ENCODE measurements at places on chromosomes 6 and 20.
A peak's percentile ranks its signal among the peaks of the same experiment; 100 is the strongest.

GRCh38 chr6:169918239-169918953 is 167.0 kb downstream of the ERMARD start:
- no peak for DNase-seq

DNA sequence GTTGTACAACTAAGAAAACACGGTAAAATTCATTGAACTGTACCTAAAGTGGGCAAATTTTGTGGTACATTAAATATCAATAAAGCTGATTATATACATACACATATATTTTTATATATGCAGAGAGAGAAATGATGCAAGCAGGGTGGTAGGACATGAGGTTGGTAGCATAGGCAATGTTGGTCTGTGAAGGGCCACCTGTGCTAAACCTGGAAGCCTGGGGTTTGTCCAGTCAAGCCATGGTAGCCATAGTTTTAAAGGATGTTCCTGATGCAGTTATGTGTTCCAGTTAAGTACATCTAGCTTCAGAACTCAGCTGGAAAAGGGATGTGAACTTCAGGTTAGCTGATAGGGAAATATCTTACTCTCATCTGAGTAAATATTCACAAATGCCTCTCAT is 60.1 kb downstream of the TRIM38 start:
- DNase-seq, result no peak

DNA sequence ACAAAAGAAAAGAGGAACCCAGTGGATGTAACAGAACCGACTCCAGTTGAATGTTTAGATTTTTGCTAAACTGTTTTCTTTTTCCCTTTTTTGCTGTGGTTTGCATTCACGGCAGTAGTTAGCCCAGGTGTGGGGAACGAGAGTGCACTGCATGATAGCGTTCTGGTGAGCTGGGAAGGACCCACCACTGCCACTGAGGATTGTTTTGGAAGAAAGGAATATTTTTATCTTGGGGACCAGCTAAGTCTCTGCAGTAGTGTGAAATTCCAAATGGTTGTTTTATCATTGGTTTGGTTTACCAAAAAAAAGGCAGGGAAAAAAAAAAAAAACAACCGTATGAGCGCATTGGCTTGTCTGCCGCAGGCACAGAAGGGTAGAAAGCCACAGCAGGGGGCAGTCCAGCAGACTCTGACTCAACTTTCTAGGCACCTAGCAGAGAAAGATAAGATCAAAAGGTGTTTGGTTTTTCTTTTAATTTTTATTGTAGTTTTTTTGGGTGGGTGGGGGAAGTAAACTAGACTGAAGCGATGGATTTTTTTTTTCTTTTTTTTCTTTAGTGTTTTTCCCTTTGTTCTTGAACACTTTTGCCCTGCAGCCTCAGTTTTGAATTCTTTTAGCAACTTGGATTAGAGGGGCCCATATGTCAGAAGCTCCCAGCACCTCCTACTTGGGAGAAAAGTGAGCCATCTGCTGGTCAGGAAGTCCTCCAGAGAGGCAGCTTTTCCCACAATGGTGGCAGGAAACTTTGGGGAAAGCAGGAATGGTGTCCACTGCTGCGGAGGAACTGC is 13.5 kb upstream of the RAB5IF start:
- DNase-seq, result no peak

GRCh38 chr20:46206025-46206424 is 87.9 kb downstream of the CD40 start:
- DNase-seq, result no peak

DNA sequence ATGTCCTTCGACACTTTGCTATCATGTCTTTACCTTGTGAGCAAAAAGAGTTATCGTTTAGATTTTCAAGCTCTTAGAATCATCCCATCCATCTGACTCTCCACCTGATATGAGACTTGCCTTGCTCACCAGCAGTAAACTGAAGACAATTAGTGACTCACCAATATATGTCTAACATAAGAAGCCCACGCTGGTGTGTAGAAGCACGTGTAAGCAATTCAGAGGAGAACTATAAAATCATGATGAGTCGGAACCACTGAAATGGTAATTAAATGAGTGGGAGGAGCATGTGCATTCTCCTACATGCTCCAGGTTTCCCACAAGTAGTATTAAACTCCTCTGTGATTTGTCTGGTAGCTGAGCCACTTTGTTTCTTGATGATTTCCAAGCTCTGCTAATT is 181.6 kb upstream of the RNF217 start:
- DNase-seq, result no peak

DNA sequence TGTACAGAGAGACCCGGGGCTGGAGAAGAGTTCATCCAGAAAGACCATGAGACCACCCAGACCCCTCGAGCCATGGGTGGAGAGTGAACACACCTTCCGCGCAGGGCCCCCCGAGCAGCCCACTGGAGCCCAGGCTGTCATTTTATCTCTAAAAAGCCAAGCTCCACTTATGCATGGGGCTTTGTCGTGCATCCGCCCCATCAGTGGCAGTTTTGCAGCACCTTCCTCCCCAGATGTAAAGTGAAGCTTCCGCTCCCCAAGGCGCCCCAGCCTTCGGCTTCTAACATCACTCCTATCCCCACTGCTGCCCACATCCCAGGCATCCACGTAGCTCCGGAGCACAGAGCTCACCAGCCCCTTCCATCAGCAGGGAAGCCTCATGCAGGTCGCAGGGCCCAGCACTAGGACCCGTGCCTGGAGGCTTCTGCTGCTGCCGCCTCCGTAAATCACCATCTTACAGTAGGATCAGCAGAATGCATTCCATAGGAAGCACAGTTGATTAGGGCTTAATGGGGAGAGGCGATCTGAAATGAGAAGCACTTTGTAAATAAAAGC is 301.1 kb downstream of the TAF4 start:
- DNase-seq, result no peak

- DNase-seq, result no peak
Observed at GRCh38 chr6:8507286-8507685, 71.9 kb upstream of the SLC35B3 start.

GRCh38 chr6:169215201-169215681 is 38.4 kb downstream of the THBS2 start:
- peak; percentile 88 for DNase-seq

- DNase-seq, result no peak
Observed at GRCh38 chr6:111720931-111721496, 115.3 kb upstream of the TRAF3IP2 start.

- no peak for DNase-seq
Observed at GRCh38 chr6:108946695-108947094, 98.5 kb downstream of the ARMC2 start.

- DNase-seq, result no peak
Observed at GRCh38 chr6:129959358-129959930, 58.9 kb upstream of the L3MBTL3 start.

- no peak for DNase-seq
Observed at GRCh38 chr20:46219190-46219589, 89.1 kb downstream of the CDH22 start.

DNA sequence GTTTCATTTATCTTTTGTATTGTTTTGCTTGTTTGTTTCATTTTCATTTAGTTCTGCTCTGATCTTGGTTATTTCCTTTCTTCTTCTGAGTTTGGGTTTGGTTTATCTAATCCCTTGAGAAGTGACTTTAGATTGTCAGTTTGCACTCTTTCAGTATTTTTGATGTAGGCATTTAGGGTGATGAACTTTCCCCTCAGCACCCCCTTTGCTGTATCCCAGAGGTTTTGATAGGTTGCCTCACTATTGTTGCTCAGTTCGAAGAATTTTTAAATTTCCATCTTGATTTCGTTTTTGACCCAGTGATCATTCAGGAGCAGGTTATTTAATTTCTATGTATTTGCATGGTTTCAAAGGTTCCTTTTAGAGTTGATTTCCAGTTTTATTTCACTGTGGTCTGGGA is 119.6 kb upstream of the SSTR4 start:
- no peak for DNase-seq

GRCh38 chr6:142824426-142824825 is 120.5 kb downstream of the HIVEP2 start:
- no peak for DNase-seq

- DNase-seq, result no peak
Observed at GRCh38 chr6:31225735-31226134, 46.2 kb downstream of the HLA-C start.

DNA sequence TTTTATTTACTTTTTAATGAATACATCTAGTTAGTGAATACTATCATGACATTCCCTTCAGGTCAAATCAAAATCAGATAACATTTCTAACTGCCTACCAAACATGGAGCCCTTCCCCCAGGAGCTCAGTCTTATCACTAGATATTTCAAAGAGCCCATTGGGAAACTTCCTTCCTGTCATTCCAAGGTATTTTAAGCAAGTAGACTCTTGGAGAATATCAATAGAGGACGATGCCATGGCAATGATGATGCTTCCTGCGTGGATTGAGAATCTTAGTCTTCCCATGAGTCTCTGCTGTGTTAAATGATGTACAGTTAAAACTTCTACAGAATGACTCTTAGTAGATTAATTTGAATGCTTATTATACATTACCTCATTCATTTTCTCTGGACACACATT is 384.9 kb downstream of the CENPW start:
- DNase-seq, result no peak

DNA sequence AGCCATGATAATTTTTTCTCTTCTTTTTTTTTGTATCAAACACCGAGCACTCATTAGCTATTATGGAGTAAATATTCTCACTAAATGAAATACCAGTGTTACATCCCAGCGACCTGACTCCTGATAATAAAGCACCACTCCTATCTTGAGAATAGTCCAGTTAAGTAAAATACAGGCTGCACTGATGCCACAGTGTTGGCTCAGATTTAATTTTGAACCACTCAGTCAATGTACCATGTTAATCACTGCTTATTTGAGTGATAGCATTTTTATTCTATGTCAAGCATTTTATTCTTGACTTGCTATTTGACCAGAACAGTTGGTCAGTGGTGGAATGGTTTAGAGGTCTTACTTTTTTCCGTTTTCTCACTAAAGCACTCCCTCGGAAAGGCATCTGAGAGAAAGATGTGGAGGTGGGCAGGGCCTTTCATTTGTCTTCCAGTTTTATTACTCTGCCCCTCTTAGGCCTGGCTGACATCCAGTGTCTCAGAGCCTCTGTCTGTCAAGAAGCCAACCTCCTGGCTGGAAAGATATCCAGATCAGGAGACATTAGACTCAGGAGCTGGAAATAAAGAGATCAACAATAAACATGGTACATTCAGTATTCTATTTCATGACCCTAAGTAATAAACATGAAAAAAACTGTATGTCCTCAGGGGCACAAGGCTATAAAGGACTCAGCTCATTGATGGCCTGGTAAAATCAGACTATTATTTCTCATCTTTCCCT is 457.8 kb downstream of the EPM2A start:
- no peak for DNase-seq

GRCh38 chr6:109527989-109528388 is 45.0 kb upstream of the ZBTB24 start:
- DNase-seq, result no peak

DNA sequence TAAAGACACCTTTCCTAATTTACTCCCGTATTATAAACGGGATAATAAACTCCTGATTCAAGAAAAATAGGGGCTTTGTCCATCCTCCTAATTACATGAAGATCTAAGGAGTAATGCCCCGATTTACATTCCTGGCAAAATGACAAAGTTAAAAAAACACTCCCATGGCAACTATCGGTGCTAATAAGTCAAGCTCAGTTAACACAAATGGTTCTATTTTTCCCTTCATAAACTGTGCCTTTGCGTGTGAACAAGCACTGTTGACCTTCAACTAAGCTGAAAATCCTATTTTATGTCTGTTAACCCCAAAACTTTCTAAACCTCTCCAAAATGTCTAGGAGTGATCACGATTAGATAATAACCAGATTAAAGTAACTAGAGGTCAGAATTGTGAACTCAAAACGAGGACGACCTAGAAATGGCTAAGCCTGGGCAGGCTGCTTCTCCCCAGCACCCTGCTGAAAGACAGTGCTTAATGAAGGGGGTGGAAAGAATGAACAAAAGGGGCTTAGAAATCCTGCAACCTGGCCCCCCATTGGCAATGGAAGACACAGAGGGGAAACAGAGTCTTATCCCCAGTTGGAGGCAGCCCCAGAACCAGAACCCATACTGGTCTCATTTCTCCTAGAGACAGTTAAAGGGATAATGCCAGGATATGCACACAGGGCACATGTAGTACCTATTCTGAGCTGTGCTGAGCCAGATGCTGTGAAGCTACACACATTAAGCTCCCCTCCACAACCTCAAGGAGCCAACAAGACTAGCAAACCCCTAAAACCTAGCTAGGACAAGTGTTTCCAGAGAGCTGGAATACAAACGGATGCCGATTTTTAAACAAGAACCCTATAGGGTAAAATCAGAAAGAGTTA is 23.0 kb downstream of the SLC23A2 start:
- no peak for DNase-seq

GRCh38 chr6:14059791-14060436 is 57.7 kb upstream of the CD83 start:
- no peak for DNase-seq

GRCh38 chr6:45084257-45084656 is 243.9 kb upstream of the RUNX2 start:
- no peak for DNase-seq

- no peak for DNase-seq
Observed at GRCh38 chr20:8602389-8603116, 466.3 kb upstream of the PLCB4 start.

DNA sequence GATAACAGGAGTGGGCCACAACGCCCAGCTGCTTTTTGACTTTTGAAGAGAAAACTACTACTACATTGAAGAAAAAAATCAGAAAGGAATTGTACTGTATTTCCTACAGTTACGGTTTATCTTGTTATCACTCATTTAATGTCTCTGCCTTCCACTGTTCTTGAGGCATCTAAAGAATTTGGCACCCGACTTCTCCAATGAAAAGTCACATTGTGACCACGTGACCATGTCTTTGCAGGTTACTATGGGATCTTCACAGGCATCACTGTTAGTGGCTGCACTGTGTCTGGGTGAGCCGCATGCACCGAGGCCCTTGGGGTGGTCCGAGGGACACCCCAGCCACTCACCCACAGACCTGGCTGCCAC is 26.8 kb downstream of the RRBP1 start:
- DNase-seq, result no peak

DNA sequence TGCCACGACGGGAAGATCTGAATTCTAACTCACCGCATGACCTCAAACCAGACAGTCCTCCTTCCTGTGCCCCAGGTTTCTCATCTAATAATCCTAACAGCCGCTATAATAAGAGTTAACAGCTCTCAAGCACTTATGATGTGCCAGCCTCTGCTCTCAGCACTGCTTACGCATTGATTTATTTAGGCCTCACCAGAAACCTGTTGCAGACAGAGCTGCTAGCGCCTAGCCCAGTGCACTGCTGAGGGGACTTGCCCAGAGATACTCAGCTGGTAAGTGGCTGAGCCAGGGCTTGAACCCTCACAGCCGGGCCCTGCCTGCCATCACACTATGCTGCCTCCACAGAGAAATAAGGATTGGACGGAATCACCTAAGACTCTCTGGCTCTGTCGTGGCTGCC is 37.7 kb downstream of the GRM4 start:
- DNase-seq, result no peak

- no peak for DNase-seq
Observed at GRCh38 chr20:35303735-35304491, 11.7 kb upstream of the FAM83C start.
